ENCODE measurements at places on chromosomes 3 and 15.

- DNase-seq = no peak
Measured at GRCh38 chr3:120163816-120164215, 69.6 kb upstream of the GSK3B start.

GRCh38 chr3:5384557-5385236 lies 197.2 kb downstream of the EDEM1 start:
- no peak for DNase-seq

- no peak for DNase-seq
Measured at GRCh38 chr3:64848822-64849221, 161.0 kb upstream of the ADAMTS9 start.

- no peak for DNase-seq
Measured at GRCh38 chr15:79661411-79661810, 229.3 kb downstream of the MINAR1 start.

DNA sequence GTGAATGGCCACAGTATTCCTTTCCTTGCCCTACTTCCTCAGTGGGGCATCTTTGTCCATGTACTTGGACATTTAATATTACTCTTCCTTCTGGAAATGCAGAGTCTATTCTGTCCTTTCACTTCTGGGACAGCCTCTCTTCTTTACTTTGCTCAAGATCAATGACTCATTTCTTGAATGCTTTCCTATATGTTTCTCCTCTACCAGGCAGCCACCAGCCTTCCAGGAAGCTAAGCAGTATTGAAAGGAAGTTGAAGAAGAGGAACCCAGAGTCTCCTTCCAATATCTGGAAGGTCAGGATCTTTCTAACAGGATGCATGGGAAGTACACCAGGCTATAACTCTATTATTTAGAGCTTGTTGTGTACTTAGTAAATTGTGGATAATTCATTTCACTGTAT lies 182.8 kb downstream of the CD47 start:
- no peak for DNase-seq

- DNase-seq = no peak
Measured at GRCh38 chr3:42704136-42704841, 1.7 kb upstream of the HHATL start.

- no peak for DNase-seq
Measured at GRCh38 chr15:23422946-23423708, 23.9 kb downstream of the GOLGA6L2 start.

GRCh38 chr3:107983247-107983646 lies 107.6 kb downstream of the CD47 start:
- DNase-seq = no peak

GRCh38 chr15:22948056-22948455 lies 32.1 kb downstream of the CYFIP1 start:
- DNase-seq = peak; percentile 35

DNA sequence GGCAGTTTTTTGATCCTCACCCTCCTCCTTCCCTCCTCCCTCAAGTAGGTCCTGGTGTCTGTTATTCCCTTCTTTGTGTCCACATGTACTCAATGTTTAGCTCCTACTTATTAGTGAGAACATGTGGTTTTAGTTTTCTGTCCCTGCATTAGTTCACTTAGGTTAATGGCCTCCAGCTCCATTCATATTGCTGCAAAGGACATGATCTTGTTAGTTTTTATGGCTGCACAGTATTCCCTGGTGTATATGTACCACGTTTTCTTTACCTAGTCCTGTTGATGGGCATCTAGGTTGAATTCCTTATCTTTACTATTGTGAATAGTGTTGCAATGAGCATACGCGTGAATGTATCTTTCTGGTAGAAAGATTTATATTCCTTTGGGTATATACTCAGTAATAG lies 61.7 kb upstream of the FGF7 start:
- no peak for DNase-seq
